ENCODE measurements at places on chromosomes 6 and 20.

- DNase-seq, result no peak
These were observed 168.1 kb downstream of the CDKAL1 start for GRCh38 chr6:20702366-20702765.

DNA sequence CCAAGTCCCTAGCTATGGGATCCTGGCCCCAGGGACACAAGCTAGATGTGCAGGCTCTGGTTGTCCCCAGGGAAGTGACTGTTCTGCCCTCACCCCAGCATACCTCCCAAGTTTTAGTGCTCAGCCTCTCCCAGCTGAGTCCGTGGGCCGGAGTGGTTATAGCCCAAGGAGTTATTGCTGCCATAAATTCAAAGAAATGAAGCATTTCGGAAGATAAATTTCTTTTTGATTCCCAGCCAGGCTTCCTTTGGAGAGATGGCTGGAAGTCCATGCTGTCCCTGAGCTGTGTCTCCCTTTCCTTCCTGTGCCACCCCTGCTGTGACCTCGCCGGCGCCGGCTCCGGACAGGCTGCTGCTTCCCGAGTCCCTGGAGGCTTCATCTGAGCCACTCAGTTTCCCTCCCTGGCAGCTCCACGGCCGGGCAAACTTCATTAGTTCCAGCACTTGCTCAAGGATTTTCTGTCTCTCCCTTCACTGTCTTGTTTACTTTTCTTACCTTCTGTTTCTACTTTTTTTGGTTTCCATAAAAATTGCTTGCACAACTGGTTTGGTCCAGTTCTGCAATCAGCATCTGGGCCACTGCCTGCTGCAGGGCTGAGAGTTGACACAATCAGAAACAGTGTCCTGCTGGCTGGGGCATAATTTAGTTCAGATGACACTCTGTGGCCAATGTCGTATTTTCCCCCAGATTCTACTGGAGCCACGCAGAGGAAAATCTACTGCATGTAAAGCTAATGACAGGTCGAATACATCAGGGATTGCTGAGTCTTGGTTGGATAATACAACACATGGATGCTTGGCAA is 225.5 kb downstream of the SYNDIG1 start:
- no peak for DNase-seq

- DNase-seq, result no peak
These were observed 298.6 kb downstream of the SYNE1 start for GRCh38 chr6:152338335-152339125.

GRCh38 chr6:148760568-148761526 is 14.0 kb downstream of the UST start:
- no peak for DNase-seq

DNA sequence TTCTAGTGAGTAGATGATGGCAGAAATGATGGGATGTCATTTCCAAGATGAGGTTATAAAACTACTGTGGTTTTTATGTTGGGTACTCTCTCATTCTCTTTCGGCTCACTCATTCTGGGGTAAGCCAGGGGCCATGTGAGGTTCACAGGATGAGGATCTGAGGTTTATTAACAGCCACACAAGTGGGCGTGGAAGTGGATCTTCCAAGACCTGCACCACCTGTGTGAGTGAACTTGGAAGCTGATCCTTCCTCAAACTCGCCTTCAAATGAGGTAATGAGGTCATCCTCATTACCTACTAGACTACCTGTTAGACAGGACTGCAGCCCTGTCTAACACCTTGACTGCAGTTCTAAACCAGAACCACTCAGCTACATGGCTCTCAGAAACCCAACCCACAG is 45.1 kb upstream of the TAGAP start:
- no peak for DNase-seq

DNA sequence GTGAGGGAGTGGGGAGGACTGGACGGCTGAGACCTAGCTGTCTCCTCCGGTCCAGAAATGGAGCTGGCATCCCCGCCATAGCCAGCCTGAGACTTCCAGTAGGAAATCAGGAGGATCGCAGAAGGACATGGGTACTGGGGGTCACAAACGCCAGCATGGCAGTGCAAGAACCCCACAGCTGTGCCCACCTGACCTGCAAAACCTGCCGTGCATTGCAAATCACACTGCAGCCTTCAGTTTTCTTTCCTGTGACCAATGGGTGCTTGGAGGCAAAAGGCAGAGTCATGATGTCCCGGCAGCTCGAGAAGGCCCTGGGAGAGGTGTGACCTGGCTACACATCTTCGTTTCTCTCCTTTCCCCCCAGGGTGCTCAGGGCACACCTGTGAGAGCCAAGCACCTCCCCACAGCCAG is 23.3 kb upstream of the PHACTR3 start:
- DNase-seq, result no peak

DNA sequence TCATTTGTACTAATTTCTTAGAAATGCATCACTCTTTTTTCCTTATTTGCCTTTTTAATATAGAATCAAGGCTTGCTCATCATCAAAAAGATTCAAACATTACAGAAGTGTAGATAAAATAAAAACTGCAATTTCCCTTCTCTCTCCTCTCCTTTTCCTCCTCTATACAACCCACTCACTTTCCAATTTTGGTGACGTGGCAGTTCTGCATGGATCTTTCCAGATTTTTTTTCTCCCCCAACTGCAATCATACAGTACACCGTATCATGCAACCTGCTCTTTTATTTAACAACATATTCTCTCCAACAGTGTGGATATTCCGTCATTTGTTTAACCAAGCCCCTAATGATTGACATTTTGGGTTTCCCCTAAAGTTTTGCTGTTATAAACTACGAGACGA is 140.5 kb downstream of the BFSP1 start:
- DNase-seq, result no peak

GRCh38 chr20:3106185-3106584 is 21.7 kb upstream of the AVP start:
- DNase-seq, result no peak

- DNase-seq, result peak; percentile 20
These were observed 39.2 kb downstream of the GNAS start for GRCh38 chr20:58891718-58892140.

- no peak for DNase-seq
These were observed 4.6 kb upstream of the TMEM217 start for GRCh38 chr6:37262446-37263026.

All from bone marrow (tissue), 2 donors.